ENCODE measurements at places on chromosomes 3 and 15. TPM values are rescaled to one million over a fixed set of nuclear protein-coding genes. Genes with fewer than 3 reads are reported as not detected.

- H3K27me3 ChIP-seq = no peaks in the 10 kb centered on the region
- no peak overlapping the region for H3K27ac ChIP-seq
- no peak for DNase-seq
- H3K4me3 ChIP-seq = no peak overlapping the region
- no peaks in the 10 kb centered on the region for H3K4me1 ChIP-seq
Measured at GRCh38 chr3:118480101-118480860, 554.4 kb downstream of the IGSF11 start.

GRCh38 chr3:27456554-27456953 lies 27.6 kb downstream of the SLC4A7 start:
- H3K36me3 ChIP-seq = peaks cover 22% of the 10 kb centered on the region
- H3K27ac ChIP-seq = no peak overlapping the region
- no peak overlapping the region for H3K4me3 ChIP-seq
- peaks cover 42% of the 10 kb centered on the region for H3K4me1 ChIP-seq
- no peaks in the 10 kb centered on the region for H3K27me3 ChIP-seq
- no peak for DNase-seq

Gene FGF7
- total RNA-seq = not detected

DNA sequence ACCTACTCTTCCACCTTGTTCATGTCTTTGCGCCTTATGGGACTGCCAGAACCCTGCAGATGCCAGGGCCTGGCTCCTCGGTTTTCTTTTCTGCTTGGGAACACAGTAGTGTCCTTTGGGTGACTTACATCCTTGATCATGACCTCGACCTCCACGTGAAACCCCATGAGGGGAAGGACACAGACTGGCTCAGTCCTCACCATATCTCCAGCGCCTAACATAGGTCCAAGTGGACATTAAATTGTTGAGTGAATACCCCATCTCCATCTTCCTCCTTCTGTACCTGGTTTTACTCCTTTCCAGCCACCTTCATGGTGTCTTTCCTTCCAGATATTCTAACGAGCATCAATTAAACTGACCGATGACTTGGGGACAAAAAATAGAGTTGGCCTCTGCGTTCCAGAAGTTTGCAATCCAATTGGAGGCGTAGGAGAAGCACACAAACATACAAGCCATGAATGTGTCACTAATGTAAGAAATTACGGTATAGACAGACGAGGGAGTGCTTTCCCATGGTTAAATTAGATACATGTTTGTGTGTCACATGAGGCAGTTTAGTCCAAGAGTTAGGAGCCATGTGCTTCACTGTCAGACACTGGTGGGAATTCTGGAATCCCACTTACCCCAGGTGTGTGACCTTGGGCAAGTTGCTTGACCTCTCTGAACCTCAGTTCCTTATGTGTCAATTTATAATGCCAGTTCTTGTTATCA lies 907 bp upstream of the HERC1 start:
- peak overlapping the region; percentile 89 for H3K4me3 ChIP-seq
- H3K27ac ChIP-seq = peak overlapping the region; percentile 85
- peaks cover 37% of the 10 kb centered on the region for H3K4me1 ChIP-seq
- DNase-seq = no peak
- H3K36me3 ChIP-seq = peaks cover 3% of the 10 kb centered on the region

DNA sequence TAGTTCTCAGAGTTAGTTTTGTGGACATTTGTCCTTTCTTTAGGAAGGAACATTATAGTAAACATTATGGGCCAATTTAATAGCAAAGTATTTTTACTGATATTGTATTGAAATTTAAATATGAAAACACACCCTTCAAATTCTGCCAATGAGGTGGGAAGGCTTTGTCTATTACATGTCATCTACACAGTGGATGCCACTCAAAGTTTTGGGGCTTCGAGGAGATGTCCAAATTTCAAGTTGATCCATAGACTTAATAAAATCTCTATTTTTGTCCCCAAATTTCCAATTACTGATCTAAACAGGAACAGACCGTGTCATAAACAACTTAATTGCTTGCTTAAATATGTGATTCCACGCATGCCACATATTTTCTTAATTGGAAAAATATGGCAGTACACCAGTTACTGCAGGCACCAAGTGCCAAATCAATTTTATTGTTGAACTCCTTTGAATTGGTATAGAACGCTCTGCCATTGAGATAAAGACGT lies 1.7 kb downstream of the SHOX2 start:
- peaks cover 52% of the 10 kb centered on the region for H3K4me1 ChIP-seq
- peak overlapping the region; percentile 0 for H3K4me3 ChIP-seq

DNA sequence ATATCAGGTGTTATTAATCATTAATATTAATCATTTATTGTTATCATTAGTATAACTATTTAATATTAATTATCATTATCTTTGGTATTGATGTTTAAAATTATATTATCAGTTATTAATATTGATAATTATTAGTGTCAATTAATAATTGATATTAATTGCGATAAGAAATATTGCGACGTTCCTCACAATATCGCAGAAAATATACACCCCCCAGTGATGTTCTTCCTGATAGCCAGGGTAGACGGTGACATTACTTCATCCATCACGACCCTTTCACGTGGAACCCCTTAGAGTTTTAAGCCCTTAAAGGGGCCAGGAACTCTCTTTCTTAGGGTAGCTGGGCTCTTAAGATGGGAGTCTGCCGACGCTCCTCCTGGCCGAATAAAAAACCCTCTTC lies 98.6 kb upstream of the OSBPL11 start:
- H3K36me3 ChIP-seq = no peaks in the 10 kb centered on the region
- H3K27me3 ChIP-seq = no peaks in the 10 kb centered on the region
- DNase-seq = no peak
- H3K4me3 ChIP-seq = no peak overlapping the region
- H3K27ac ChIP-seq = no peak overlapping the region

DNA sequence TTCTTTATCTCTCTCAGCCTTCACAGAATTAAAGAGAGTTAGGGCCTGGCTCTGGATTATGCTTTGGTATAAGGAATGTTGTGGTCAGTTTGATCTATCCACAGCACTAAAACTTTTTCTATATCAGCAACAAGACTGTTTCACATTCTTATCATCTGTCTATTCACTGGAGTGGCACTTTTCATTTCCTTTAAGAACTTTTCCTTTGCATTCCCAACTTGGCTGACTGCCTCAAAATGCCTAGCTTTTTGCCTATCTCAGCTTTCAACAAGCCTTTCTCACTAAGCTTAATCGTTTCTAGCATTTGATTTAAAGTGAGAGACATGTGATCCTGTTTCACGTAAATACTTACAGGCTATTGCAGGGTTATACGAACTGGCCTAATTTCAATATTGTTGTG lies 471.8 kb downstream of the GBE1 start:
- H3K36me3 ChIP-seq = no peaks in the 10 kb centered on the region
- DNase-seq = no peak
- H3K4me3 ChIP-seq = no peak overlapping the region
- H3K4me1 ChIP-seq = no peaks in the 10 kb centered on the region
- H3K27ac ChIP-seq = no peak overlapping the region

DNA sequence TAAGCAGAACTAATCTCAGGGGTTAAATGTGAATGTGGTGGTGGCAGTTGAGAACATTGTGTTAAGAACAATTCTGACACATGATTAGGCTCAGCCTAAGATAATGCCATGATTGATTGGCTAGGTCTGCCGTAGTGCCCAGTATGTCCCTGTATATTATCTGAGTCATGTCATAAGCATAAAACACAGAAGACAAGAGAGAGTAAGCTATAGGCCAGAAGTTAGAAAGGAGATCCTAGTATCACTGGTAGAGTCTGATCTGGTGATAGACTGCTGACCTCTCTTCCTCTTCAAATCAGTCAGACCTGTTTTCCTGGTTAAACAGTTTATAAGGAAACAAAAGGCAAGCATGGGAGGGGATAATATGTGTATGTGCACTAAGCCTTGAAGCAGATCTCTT lies 30.1 kb upstream of the ATP8B4 start:
- H3K27me3 ChIP-seq = peaks cover 2% of the 10 kb centered on the region
- H3K27ac ChIP-seq = no peak overlapping the region
- peaks cover 29% of the 10 kb centered on the region for H3K4me1 ChIP-seq

Gene SATB1
- total RNA-seq = 263 TPM

DNA sequence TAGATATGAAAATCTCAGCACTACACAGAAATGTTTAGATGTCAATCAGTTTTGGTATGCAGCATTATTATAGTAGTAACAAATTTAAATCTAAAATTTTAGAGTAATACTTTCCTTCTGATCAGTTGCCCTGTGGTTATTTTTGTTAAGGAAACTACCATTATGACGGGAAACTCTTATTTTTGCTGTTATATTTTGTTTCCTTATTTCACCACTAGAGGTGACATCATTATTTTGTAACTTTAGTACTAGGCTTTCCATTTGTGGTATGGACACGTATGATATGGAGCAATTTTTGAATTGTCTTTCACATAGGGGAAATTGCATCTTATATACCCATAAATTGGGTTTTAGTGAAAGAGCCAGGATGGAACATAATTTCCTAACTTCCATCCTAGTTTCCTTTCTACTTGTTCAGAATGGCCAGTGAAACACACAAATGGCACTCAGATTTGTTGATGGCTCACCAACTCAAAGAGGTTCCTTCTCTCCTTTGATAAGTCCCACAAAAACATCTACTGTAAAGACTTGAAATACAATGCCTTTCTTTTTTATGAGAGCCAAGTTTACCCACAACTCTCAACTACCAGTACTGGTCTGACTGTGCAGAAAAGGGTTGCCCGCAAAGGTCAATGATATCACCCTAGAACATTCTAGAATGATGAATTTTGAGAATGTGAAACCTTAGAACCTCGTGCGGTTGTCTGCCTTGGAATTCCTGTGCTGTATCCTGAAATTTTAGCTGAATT lies 19.4 kb upstream of the PPP4R2 start:
- peak overlapping the region; percentile 33 for H3K27ac ChIP-seq
- peaks cover 27% of the 10 kb centered on the region for H3K4me1 ChIP-seq
- H3K27me3 ChIP-seq = peaks cover 14% of the 10 kb centered on the region
- H3K4me3 ChIP-seq = no peak overlapping the region
- H3K36me3 ChIP-seq = no peaks in the 10 kb centered on the region
- DNase-seq = peak; percentile 30

DNA sequence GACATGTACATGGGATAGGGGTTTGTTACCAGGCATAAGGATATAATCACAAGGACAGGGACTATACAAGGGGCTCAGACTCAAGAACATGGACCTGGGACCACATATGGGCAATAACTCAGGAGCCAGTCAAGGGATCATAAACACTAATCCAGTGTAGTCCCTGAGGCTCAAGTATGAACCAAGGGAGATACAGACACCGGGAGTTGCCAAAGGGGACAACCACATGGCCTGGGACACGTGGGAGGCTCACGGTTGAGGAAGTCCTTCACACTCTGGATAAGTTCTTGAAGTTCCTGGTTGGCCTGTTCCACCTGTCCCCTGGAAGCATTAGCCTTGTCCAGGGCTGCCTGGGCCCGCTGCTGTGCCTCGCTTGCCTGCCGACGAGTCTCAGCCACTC lies 1.8 kb upstream of the USP19 start:
- DNase-seq = no peak
- no peak overlapping the region for H3K4me3 ChIP-seq
- peaks cover 24% of the 10 kb centered on the region for H3K4me1 ChIP-seq
- peak overlapping the region; percentile 90 for H3K27ac ChIP-seq

DNA sequence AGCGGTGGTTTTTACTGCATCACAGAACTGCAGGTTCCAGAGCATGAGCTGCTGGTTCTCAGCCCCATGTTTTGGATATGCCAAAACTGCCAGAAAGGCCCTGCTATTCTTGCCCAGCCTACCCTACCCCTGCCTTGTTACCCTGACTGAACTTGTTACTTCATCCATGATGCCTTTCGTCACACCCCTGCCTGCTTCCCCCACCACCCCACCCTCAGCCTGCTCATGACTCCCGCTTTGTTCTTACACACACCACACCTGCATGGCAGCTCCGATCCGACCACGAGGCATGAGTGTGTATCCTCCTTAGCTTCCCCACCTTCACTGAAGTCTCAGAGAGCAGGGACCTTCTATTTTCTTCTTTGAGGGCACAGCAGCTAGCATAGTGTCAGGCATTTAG lies 5.1 kb upstream of the TM4SF1 start:
- H3K27ac ChIP-seq = no peak overlapping the region
- H3K27me3 ChIP-seq = peaks cover 4% of the 10 kb centered on the region
- H3K4me3 ChIP-seq = no peak overlapping the region
- no peak for DNase-seq
- no peaks in the 10 kb centered on the region for H3K4me1 ChIP-seq
- H3K36me3 ChIP-seq = no peaks in the 10 kb centered on the region

Gene PPM1L
- 5.9 TPM for total RNA-seq

Gene IL17RB
- total RNA-seq = 60.7 TPM

DNA sequence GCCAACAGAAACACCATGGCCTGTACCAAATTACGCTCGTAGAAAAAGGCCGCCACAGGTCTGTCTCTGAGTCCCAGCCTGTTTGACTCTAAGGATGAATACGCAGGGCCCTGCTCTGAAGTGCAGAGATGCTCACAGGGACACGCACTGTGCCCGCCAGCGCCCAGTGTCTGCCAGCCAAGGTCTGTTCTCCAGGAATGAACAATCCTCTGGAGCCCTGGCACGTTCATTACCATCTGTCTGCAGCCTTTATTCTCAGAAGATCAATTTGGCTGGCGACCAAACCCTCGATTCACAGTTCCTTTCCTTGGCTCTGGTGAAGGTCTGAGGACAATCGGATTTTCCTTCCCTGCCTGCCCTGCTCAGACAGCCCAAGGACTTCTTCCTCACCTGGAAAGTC lies 66.3 kb downstream of the NIPA2 start:
- no peaks in the 10 kb centered on the region for H3K27me3 ChIP-seq
- peaks cover 16% of the 10 kb centered on the region for H3K36me3 ChIP-seq
- DNase-seq = no peak
- peaks cover 2% of the 10 kb centered on the region for H3K4me1 ChIP-seq

DNA sequence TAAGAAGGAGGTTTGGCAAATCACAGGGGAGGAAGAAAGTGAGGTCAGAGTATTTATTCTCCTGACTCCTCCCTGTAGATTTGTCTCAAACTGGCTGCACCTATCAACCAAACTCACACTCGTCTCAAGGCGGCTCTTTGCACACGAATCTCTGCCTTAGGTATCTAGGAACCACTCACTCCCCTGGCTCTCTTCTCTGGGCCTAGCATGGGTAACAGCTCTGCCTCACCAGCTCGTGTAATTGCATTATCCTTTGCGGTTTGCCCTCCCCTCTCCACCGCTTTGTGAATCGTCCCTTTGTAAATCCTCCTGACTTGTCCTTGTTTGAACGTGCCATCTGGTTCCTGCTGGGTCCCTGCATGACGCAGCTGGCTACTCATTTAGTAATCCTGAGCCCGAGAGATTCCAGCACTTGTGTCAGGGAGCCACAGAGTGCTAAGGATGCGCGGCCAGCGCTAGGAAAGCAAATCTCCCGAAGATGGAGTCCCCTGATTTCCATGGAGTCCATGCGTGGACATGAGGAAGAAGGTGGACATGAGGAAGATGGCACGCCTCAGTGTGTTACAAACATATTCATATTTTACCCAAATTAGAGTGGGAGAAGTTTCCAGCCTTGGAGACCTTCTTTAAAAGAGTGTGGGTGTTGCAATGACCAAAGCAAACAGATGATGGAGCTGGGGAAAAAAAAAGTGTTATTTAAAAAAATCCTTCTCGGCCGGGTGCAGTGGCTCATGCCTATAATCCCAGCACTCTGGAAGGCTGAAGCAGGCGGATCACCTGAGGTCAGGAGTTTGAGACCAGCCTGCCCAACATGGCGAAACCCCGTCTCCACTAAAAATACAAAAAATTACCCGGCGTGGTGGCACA lies 26.7 kb downstream of the NRROS start:
- no peak overlapping the region for H3K27ac ChIP-seq
- H3K4me1 ChIP-seq = peaks cover 20% of the 10 kb centered on the region
- no peak overlapping the region for H3K4me3 ChIP-seq
- no peak for DNase-seq
- peaks cover 25% of the 10 kb centered on the region for H3K36me3 ChIP-seq
- H3K27me3 ChIP-seq = no peaks in the 10 kb centered on the region

GRCh38 chr3:72370947-72371346 lies 477.3 kb downstream of the SHQ1 start:
- H3K27ac ChIP-seq = no peak overlapping the region
- H3K4me1 ChIP-seq = peaks cover 31% of the 10 kb centered on the region
- no peaks in the 10 kb centered on the region for H3K27me3 ChIP-seq
- no peak for DNase-seq
- H3K36me3 ChIP-seq = peaks cover 6% of the 10 kb centered on the region
- no peak overlapping the region for H3K4me3 ChIP-seq
